ENCODE measurements at places on chromosomes 2 and 18.

- peak; percentile 41 for DNase-seq
Observed at GRCh38 chr2:177799531-177799930, 273.0 kb downstream of the PDE11A start.

DNA sequence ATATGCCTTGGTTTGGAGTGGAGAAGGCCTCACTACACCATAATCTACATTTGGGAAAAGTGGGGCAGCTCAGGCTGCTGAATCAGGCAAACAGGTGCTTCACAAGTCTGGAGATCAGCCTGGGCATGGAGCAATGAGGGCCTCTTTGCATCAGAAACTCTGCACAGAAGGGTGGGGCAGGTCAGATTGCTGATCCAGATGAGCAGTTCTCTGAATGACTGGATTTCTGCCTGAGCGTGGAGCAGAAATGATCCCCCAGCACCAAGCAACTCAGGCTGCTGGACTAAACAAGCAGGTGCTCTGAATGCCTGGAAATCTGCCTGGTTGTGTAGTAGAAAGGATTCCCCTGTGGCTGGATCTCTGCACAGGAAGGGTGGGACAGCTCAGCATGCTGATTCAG lies 605.3 kb upstream of the ZNF804A start:
- no peak for DNase-seq

- no peak for DNase-seq
Observed at GRCh38 chr2:152387041-152387440, 52.1 kb downstream of the FMNL2 start.

DNA sequence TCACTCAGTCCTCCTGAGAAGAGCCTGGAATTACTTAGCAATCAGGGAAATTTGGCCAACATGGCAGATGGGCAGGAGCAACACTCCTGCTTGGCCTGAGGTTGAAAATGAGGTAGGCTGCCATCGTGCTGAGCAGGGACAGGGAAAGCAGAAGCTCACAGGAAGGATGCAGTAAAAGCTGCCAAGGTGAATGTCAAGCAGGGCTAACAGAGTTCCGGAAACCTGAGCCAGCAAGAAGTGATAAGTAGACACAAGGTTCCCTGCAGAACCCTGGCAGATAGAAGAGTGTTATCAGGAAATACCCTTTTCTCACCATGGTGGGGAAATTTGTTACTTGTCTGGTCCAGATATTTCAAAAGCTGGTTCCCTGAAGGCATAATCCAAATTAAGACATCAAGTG lies 454.3 kb upstream of the MEX3C start:
- no peak for DNase-seq

DNA sequence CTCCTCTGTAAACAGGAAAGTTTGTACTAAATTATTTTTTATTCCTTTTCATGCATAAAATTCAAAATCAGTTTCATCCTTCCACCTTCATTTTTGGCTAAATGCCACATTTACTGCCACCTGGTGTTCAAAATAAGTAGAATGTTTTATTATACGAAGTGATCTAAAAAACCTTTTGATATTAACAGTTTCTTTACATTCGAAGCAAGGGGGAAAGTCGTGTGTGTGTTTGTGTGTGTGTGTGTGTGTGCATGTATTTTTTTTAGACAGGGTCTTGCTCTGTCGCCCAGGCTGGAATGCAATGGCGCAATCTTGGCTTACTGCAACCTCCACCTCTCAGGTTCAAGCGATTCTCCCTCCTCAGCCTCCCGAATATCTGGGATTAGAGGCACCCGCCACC lies 9.0 kb upstream of the SCN9A start:
- peak; percentile 45 for DNase-seq

- no peak for DNase-seq
Observed at GRCh38 chr18:24055009-24055804, 40.7 kb downstream of the TTC39C start.

DNA sequence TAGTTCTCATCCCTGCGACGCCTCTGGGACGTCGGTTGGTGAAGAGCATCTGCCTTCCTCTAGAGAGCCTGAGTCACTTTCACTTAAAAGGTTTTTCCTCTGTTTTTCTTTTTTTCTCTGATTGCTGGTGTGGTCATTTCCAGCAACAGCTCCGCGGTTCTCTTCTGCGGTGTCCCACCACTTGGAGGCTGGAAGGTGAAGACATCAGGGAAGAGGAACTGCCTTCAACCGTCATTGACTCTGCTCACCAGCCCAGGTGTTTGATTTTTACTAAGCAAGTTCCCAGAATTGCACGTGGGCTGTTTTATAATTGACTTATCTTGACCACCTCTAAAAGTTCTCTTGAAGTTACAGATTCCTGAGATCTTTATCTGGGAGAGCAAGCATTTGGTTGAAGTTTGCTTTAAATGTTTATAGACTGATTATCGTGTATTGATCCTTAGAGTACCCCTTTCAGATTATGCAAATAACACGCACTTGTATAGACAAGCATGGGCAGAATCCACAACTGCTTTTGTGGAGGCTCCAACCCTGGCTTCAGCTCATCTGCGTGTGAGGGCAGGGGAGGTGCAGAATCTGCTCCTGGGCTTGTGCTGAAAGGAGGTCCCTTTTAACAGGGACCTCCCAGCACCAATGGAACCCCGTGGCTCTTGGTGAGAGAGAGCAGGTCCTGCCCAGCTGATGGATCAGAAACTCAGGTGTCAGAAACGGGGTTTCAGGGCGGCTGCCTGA lies 3.5 kb downstream of the CTDP1 start:
- no peak for DNase-seq

- no peak for DNase-seq
Observed at GRCh38 chr2:69961496-69961895, at the start of gene ASPRV1. ASPRV1 (minus strand) TSS chr2:69961631; CDS start chr2:69961436, 195 bp downstream.

GRCh38 chr2:121063471-121063870 lies 221.5 kb downstream of the TFCP2L1 start:
- DNase-seq: no peak

GRCh38 chr2:24259316-24259715 lies 84.5 kb downstream of the FAM228A start:
- DNase-seq: no peak
